Muscle of arm (tissue), 14 donors: ENCODE measurements at places on chromosomes 6 and 20. TPM values are rescaled to one million over a fixed set of nuclear protein-coding genes. Genes with fewer than 3 reads are reported as not detected.

GRCh38 chr6:11460001-11460668 lies 77.4 kb upstream of the TMEM170B start:
- DNase-seq = no peak

DNA sequence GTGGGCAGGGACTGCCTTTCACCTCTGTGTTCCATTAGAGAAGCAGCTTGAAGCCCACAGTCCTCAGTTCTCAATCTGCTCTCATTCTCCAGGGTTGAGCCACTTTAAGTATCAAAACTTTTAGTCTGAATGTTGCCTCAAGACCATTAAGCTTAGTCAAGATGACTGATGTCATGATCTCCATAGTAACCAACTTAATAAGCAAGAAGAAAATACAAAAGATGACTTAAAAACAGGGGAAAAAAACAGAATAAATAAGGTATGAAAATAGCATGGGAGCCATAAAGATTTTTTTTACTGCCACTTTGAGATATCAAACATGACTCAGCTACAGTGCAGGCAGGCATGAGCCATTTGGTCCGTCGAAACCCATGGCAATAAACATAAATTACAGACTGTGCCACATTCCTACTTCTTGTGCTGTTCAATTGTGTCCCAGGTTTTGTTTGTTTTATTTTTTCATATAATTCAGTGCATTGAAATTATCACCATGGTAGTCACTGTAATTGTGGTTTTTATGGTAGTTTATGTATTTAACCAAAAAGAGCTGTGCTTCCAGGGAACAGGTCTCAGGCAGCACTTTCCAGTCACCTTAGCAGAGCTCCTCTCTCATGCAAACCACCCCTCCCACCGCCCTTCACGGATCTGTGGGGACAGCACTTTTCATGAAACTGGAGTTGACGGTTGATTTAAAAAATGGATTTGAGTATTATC lies 156.5 kb upstream of the INSM1 start:
- no peak for DNase-seq

DNA sequence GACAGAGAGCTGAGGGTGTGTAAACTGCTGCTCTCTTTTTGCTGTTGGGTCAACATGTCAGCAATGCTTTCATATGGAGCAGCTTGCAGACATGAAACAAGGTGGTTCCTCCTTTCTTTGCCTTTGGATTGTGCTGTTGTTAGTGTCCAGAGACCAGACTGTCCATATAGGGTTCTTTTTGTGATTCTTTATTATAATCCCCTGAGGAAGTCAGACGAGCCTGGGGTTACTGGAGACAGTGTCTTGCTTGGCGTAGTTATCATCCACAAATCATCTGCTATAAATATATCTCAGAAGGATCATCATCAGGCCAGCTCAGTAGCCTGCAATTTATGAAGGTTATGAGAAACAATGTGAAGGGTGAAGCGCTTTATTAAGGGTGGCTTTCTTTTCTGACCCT lies 2.3 kb upstream of the ADGRB3 start:
- DNase-seq = no peak

CLVS2 gene
- 0.46 TPM for polyA plus RNA-seq

DNA sequence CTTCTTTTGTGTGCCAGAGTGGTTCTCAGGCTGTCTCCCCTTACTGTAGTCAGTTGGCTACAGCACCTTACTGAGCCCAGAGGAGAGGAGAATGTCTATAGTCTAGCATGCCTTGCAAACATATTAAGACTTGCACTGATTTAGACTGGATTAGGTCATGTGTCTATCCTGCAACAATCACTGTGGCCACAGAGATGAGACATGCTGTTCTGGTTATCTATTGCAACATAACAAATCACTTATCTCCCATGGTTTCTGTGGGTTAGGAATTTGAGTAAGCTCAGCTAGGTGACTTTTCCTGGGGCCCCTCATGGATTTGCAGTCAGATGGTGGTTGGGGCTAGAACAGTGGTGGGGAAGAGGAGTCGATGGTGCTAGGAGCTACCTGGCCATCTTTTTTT lies 261.3 kb downstream of the SOD2 start:
- no peak for DNase-seq

C6orf15 gene
- not detected for polyA plus RNA-seq

DNA sequence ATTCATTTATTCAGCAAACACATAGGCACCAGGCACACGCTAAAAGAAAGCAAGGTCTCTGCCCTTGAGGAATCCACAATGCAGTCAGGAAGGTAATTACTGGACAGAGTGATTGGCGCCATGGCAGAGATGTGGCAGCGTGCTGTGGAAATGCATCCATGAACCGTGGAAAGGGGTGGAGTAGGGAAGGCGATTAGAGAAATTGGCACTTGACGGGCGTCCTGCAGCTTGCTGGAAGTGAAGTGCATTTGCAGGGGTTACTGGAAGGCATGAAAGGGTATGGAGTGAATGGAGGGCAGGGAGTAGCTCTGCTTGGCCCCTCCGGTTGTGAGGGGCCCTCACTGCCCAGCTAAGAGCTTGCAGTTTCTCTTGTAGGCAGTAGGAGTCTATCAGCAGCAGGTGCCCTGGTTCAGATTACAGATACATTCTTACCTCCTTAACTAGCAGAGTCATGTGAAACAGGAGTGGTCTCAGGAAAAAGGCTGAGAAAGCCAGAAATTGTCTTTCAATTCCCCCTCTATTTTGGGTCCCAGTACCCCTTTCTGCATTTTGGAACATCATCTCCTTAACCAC lies 122.5 kb upstream of the TIAM2 start:
- DNase-seq = no peak

DNA sequence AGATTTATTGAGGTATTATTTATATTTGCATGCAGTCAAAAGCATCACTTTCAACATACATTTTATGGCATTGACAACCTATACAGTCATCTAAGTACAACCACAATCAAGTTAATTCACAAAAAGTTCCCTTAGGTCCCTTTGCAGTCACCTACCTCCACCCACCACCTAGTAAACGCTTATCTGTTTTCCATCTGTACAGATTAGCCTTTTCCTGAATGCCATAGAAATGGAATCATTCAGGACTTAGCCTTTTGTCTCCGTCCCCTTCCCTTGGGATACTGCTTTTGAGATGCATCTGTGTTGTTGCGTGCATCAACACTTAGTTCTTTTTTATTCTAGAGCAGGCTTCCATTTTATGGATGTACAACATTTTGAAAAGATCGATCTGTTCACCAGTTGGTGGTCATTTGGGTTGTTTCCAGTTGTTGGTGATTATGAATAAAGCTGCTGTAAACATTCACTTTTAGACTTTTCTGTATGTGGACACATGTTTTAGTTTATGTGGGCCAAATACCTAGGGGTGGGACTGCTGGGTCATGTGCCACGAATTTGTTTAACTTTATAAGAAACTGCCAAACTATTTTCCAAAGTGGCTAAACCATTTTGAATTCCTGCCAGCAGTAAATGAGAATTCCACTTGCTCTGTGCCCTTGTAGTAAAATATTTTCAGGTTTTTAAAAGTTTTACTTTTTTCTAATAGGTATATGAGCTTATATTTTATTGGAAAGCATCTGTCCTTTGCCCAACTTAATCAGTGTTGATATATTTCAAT lies 17.6 kb upstream of the IFNGR1 start:
- DNase-seq = no peak

GRCh38 chr6:142879076-142879475 lies 65.9 kb downstream of the HIVEP2 start:
- no peak for DNase-seq

- DNase-seq = no peak
Measured at GRCh38 chr20:32605167-32605656, 20.1 kb upstream of the NOL4L start.

DNA sequence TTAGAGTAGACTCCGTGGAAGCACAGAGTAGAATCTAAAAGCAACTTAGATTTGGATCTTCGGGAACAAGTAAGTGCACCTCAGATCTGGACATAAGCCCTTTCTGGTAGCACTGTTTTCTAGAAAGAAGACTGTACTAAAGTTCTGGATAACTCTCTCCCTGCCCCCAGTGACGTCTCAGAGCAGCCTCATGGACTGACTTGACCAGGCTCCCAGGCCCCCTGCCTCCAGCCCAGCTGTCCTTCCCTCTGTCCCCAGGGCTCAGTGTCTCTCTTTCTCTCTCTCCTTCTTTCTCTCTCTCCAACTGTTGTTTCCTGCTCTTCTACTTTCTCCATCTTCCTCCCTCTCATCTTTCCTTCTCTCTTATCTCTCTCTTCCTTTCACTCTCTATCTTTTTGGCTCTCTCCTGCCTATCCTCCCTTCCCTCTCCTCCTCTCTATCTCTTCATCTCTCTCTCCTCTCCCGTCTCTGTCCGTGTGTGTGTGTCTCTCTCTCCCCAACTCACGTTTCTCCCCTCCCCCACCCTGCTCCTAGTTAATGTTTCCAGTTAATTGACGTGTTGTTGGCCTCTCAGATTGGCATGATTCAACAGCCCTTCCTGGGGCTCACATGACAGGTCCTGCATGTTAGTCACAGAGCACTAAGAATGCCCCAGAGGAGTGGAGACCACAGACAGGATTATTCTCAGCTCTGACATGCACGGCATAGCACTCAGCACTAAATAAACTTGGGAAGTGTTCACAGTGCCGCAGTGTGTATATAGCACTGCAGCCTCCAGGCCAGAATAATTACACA lies 180.4 kb upstream of the FOXQ1 start:
- DNase-seq = no peak

DNA sequence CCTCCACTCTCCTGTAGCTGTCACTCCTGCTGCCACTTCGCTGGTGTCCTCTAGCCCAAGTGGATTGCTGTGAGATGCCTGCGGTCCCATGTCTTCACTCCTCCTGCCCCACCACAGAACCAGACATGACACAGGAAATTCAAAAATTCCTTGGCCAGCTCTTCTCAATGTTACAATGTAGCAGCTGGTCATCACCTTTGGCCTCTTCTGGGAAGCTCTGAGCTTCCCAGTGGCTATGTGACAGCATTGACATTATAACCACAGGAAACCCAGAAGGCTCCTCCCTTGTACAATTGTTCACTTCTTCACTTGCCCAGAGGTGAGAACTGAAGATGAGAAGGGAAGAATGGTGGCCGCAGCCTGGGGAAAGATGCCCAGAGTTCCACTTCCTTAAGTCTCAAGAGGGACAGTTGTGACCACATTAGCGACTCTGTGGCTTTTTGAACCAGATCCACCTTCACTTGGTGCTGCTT lies 76.1 kb upstream of the NAA20 start:
- no peak for DNase-seq

- DNase-seq = no peak
Measured at GRCh38 chr6:148027201-148027600, 315.4 kb upstream of the SASH1 start.

DNA sequence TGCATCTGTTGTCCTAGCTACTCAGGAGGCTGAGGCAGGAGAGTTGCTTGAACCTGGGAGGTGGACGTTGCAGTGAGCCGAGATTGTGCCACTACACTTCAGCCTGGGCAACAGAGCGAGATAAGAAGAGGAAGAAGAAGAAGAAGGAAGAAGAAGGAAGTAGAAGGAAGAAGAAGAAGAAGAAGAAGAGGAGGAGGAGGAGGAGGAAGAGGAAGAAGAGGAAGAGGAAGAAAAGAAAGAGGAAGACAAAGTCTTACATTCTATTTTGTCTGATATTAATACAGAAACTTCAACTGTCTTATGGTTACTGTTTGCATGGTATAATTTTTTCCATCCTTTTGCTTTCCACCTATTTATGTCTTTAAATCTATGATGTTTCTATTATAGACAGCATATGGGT lies 7.2 kb upstream of the NELFCD start:
- no peak for DNase-seq

DNA sequence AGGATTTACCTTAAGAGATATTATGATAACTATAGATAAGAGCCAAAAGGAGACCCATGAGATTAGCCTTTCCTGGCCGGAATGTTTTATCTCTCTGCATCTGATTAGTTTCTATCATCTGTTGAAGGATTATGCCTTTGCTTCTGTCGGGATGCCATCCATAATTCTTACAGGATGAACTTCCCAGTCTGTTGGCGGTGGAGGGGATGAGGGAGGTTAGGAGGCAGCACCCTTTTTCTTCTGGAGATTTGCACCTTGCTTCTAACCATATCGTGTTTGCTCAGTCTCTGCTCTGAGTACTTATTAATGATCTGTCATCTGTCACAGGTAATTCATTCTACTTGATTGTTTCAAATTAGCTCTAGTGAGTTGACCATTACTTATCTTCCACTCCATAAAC lies 292.1 kb downstream of the KHDC1L start:
- DNase-seq = no peak

DNA sequence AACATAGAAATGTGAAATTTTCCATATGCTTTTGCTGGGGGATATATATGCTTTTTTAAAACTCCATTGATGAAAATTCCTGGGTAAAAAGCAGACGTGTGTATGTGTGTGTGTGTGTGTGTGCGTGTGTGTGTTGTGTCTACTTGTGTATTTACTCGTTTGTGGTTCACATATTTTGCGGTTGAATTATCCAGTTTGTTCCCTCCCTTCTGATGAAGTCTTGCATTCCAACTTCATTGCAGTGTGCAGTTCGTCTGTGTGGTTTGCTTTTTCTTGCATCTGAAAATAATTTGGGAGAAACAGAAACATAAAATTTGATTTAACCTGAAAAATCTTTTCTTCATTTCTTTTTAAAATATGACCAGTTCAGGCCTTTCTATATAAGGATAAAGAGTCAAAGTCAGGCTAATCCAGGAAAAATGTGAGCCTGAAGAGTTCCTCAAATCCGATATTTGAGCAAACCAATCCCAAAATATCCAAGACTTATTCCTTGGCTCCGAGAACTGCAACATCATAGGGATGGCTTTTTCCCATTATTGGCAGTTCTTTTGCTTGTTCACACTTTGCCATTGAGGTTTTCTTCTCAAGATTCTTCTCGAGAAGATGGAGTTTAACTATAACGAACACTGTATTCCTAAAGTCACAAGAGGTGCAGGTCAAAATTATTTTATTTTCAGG lies 202.2 kb upstream of the CCN2 start:
- no peak for DNase-seq

DNA sequence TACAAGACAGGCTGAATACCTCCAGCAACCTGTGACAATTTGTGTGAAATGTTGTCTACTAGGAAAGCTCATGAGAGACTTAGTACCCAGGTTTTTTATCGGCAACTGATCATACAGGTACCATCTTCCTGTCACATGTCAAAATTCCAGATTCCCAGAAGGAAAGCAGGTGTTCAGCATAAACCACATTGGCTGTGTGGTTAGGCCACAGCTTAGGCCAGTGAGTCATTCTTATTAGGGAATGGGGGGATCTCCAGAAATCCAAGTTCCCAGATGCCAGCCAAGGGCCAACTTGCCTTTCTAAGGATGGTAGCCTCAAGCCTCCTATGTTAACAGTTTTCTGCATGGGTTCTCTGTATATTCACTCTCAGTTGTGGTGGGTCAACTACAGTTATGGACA lies 65.9 kb downstream of the FAM184A start:
- DNase-seq = no peak

GRCh38 chr20:23161244-23161891 lies 75.2 kb upstream of the CD93 start:
- DNase-seq = no peak

- DNase-seq = no peak
Measured at GRCh38 chr20:1360094-1360846, 31.3 kb upstream of the SDCBP2 start.

- no peak for DNase-seq
Measured at GRCh38 chr20:50306478-50307423, 116.1 kb downstream of the CEBPB start.

COL11A2 gene
- 120 TPM for polyA plus RNA-seq
